ENCODE measurements at places on chromosomes 5 and 9.

GRCh38 chr9:93686880-93687236 lies 110.5 kb downstream of the PHF2 start:
- no peak for DNase-seq

- no peak for DNase-seq
These were observed 1007.0 kb downstream of the NR2F1-AS1 start for GRCh38 chr5:92574023-92574422.

DNA sequence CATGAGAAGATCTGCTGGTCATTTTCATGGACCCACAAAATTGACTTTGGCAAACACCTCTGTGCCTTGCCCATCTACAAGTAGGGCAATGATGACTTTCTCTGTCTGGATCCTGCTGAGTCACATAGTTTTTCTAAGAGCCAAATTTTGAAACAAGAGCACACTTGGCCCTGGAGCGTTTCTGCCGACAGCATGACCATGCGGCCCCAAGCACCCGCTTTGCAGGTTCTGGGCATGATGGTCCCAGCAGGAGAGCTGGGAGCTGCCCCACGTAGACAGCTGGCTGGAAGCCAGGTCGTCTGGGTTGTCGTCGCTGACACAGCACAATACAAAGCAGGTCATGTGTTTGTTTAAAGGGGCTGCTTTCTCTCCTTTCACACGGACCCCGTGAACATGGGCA lies 159.8 kb downstream of the SYK start:
- DNase-seq = no peak

- no peak for DNase-seq
These were observed 35.2 kb downstream of the MRPS27 start for GRCh38 chr5:72284559-72285423.

- no peak for DNase-seq
These were observed 80.1 kb downstream of the EGFLAM start for GRCh38 chr5:38338455-38338854.

DNA sequence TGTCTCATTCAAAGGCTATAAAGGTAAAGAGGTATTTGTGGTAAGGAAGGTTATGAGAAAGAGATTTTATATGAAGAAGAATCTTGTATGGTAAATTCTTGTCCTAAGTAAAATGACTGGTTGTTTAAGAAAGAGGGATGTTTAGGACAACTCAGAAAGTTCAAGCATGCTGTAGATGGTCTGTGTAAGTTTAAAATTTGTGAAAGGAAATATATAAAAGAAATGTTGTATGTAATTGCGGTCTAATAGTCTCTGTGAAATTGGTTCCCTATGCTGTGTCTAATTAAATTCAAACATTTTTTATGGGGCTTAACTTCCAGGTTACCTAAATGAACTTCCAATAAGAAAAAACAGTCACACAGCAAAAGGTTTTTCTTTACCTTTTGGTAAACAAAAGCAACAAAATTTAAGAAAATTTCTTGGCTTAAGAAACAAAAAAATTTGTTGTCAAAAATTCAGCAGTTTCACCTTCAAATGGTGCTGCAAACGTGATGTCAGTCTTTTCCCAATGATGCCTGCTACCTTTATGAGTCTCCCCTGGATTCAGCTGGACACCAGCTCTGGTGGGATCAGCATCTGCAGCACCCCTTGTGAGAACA lies 83.0 kb upstream of the FCN1 start:
- DNase-seq = no peak

DNA sequence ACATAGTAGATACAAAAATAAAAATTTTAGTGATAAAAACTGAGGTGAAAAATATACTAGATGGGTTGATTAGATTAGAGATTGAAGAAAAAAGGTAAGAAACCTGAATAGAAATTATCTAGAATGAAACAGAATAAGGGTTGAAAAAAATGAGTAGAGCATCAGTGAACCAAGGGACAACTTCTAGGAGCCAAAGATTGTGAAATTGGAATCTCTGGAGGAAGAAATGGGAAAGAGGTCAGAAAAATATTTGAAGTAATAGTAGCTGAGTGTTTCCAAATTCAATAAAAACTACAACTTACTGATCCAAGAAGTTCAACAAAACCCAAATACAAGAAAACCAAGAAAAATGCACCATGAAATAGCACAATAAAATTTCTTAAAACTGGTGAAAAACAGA lies 116.6 kb upstream of the STARD4 start:
- no peak for DNase-seq

DNA sequence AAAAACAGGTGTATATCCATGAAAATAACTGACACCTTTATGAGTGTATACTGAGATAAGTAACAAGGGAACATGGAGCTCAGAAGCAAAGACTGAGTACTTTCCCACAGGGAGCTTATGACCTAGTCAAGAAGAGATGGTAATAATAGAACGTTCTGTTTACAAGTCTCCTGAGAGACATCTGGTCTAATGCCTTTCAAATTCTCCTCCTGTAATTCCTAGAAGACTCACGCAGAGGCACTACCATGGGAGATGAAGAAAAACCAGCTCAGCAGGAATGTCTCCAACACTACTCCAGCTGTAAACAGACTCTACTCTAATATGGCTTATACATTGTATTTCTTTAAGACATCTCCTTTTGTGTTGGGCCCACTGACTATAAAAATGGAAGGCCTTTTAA lies 503.6 kb upstream of the TUSC1 start:
- no peak for DNase-seq

DNA sequence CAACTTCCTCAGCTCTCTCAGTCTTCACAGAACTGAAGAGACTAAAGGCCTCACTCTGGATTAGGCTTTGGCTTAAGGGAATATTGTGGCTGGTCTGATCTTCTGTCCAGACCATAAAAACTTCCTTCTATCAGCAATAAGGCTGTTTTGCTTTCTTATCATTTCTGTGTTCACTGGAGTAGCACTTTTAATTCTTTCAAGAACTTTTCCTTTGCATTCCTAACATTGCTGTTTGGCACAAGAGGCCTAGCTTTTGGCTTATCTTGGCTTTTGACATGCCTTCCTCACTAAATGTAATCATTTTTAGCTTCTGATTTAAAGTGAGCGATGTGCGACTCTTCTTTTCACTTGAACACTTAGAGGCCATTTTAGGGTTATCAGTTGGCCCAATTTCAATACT lies 88.7 kb upstream of the ACOT12 start:
- no peak for DNase-seq

- no peak for DNase-seq
These were observed 173.9 kb upstream of the KLF9 start for GRCh38 chr9:70588381-70588780.

- DNase-seq = no peak
These were observed 1.2 kb downstream of the CKS2 start for GRCh38 chr9:89312222-89312571.

All from large intestine (tissue), 12 donors.